ENCODE measurements at places on chromosomes 3 and 15.

GRCh38 chr3:140249188-140249587, 314.2 kb downstream of the CLSTN2 start:
- DNase-seq = no peak

DNA sequence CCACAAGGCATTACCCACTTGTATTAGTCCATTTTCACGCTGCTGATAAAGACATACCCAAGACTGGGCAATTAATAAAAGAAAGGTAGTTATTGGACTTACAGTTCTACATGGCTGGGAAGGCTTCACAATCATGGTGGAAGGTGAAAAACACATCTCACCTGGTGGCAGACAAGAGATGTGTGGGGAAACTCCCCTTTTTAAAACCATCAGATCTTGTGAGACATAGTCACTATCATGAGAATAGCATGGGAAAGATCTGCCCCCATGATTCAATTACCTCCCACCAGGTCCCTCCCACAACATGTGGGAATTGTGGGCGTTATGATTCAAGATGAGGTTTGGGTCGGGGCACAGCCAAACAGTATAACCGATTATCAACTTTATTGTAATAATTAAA, 17.0 kb upstream of the CMC1 start:
- DNase-seq = peak; percentile 29

DNA sequence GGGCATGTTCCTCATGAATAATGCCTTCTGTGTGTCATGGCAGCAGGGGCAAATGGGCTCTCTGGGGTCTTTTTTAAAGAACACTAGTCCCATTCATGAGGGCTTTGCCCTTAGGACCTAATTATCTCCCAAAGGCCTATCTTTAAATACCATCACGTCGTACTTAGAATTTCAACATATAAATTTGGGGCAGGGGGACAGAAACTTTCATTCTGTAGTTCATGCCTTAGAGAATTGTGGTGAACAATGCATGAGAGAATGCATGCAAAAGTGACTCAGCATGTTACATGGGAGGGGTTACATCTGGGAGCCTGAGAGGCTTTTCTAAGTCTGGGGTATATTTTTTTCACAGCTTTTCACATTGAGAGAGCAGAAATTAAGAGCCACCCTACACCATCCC, 208.5 kb upstream of the ROPN1 start:
- no peak for DNase-seq

GRCh38 chr3:113626503-113627371, 69.7 kb downstream of the USF3 start:
- peak; percentile 44 for DNase-seq
